ENCODE measurements at places on chromosomes 12 and 14.
A peak's percentile ranks its signal among the peaks of the same experiment; 100 is the strongest.

- peak; percentile 90 for DNase-seq
These were observed 4.9 kb downstream of the ZBTB39 start for GRCh38 chr12:57001448-57001906.

DNA sequence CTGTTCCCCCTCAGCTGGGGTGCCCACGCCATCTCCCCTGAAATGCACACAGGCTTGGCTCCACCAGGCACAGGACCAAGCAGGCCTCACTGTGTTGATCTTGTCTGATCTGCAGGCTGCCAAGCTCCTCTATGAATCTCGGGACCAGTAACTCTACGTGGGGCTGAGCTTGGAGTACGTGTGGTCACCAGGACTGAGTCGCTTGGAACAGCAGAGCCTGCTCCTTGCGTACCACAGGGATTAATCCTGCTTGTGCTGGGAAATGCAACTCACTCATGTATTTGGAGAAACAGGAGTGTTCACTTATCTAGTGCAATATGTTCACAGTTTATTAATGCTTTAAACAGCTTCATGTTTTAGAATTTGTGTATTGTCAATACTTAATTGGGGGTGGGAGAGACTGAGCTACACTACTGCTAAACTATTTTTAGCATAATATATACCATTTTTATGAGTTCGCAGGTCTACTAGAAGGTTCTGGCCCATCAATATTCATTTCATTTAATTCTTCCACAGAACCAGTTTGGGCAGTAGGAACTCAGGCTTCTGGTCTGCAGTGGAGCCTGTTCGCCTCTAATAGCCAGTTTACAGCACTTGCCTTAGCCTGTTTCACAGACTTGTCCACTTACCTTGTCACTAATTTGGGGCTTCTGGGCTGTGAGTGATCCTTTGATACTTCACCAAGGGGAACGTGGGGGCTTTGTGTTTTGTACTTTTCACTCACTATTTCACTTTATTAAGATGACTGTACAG is 17.4 kb downstream of the ZFYVE21 start:
- DNase-seq, result no peak

DNA sequence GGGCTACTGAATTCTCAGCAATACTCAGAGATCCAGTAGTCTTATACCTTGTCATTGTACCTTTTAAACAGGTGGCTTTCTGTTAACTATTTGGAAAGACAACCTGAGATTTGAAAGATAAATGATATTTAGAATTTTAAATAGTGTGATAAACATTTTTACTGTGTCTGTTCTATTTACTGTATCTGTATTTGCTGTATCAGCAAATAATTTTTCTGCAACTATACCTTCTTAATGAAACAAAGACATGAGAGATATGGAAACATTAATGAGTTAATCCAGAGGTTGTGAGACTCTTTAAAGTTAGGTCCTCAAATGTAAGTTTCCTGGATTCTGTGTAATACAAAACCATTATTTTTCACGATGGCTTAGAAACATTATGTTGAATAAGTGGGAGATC is 249.6 kb downstream of the CCDC59 start:
- DNase-seq, result no peak

DNA sequence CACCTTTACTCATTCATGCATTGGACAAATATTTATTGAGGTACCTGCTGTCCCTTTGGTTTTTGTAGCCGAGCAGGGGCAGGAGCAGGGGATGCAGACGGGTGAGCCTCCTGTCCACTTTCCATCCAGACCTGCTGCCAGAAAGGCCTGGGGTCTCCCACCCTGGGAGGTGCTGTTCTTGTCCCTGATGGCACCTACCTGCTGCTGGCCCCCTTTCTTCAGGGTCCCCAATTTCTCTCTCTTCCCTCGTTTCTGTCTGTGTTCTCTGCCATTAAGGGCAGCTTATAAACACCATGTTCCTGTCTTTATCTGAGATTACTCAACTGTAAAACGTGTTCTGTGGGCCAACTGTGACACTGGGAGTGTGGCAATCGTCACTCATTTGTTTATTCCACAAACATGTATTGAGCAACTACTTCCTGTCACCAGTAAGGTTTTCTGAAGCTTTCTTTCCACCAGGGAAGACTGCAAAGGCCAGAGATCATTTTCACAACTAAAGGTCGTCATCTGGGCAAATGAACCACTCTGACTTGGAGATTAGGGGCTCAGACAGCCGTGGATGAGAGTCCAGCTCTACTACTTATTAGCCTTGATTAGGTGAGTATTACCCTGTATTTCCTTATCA is at the start of gene HAL:
Gene HAL (minus strand): TSS at position 311 of the 625 bp plus-strand sequence. CDS start 434 bp downstream, outside the sequence.
- no peak for DNase-seq

- DNase-seq, result no peak
These were observed 33.5 kb downstream of the CYP46A1 start for GRCh38 chr14:99717682-99718013.

Data from activated CD4-positive, alpha-beta T cell treated with anti-CD3 and anti-CD28 coated beads for 36 hours (primary cell).